Lower lobe of right lung (tissue), 2 donors: ENCODE measurements at places on chromosomes 7 and 10. TPM values are rescaled to one million over a fixed set of nuclear protein-coding genes. Genes with fewer than 3 reads are reported as not detected.

The LAMB4 gene
- total RNA-seq, result not detected

- H3K36me3 ChIP-seq, result no peaks in the 10 kb centered on the region
- H3K4me3 ChIP-seq, result peak overlapping the region; percentile 1
- DNase-seq, result no peak
- peaks cover 62% of the 10 kb centered on the region for H3K4me1 ChIP-seq
- no peaks in the 10 kb centered on the region for H3K27me3 ChIP-seq
- H3K27ac ChIP-seq, result no peak overlapping the region
Observed at GRCh38 chr7:114925434-114925833, 3.5 kb downstream of the MDFIC start.

- DNase-seq, result no peak
- peak overlapping the region; percentile 18 for H3K27ac ChIP-seq
- no peaks in the 10 kb centered on the region for H3K27me3 ChIP-seq
- peaks cover 6% of the 10 kb centered on the region for H3K4me1 ChIP-seq
- no peak overlapping the region for H3K4me3 ChIP-seq
Observed at GRCh38 chr7:55211726-55212125, 153.4 kb upstream of the LANCL2 start.

The CDC14C gene
- not detected for total RNA-seq

The KCNMA1 gene
- 41.3 TPM for total RNA-seq

The HOXA3 gene
- total RNA-seq, result 4.6 TPM

DNA sequence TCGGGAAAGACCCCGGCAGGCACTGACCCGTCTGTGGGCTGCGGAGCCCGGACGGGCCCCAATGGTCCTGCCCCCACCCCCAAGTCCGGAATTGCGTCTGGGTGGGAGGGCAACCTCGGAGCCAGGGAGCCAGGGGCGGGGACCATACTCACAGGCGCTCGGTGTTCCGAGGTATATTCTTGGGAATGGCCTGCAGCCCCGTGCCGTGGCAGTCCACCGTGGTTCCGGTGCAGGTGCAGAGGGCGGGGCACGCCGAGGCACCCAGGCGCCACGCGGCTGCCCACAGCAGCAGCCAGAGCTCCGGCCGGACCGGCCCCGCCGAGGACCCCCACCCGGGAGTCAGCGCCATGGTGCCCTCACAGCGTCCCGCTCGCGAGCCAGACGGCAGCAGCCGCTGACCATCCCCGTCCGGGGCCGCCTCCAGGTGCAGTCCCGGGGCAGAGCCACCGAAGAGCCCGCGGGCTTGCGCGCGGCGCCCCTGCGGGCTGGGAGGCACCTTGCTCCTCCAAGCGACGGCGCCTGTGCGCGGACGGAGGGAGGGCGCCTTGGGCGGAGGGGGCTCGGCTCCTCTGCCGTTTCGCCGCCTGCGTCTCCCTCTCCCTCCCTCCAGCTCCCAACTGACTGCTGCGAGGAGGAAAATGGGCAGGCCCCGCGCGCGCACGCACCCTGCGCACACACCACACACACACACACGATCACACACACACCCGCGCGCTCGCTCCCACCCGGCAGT, at the start of gene SLIT1:
Gene SLIT1 (minus strand): TSS at position 634 of the 733 bp plus-strand sequence. CDS start 285 bp downstream, at position 349.
- no peak within 1 kb of the TSS for H3K4me3 ChIP-seq
- peaks cover 63% of the 10 kb centered on the region for H3K27me3 ChIP-seq
- H3K27ac ChIP-seq, result no peak within 1 kb of the TSS

GRCh38 chr7:33334349-33334748, 205.0 kb downstream of the BBS9 start:
- no peaks in the 10 kb centered on the region for H3K36me3 ChIP-seq
- no peaks in the 10 kb centered on the region for H3K4me1 ChIP-seq
- H3K4me3 ChIP-seq, result no peak overlapping the region
- no peaks in the 10 kb centered on the region for H3K27me3 ChIP-seq

GRCh38 chr7:126445991-126446390, 806.8 kb downstream of the GRM8 start:
- no peaks in the 10 kb centered on the region for H3K36me3 ChIP-seq
- no peak overlapping the region for H3K27ac ChIP-seq
- no peak overlapping the region for H3K4me3 ChIP-seq
- no peaks in the 10 kb centered on the region for H3K4me1 ChIP-seq
- no peak for DNase-seq

DNA sequence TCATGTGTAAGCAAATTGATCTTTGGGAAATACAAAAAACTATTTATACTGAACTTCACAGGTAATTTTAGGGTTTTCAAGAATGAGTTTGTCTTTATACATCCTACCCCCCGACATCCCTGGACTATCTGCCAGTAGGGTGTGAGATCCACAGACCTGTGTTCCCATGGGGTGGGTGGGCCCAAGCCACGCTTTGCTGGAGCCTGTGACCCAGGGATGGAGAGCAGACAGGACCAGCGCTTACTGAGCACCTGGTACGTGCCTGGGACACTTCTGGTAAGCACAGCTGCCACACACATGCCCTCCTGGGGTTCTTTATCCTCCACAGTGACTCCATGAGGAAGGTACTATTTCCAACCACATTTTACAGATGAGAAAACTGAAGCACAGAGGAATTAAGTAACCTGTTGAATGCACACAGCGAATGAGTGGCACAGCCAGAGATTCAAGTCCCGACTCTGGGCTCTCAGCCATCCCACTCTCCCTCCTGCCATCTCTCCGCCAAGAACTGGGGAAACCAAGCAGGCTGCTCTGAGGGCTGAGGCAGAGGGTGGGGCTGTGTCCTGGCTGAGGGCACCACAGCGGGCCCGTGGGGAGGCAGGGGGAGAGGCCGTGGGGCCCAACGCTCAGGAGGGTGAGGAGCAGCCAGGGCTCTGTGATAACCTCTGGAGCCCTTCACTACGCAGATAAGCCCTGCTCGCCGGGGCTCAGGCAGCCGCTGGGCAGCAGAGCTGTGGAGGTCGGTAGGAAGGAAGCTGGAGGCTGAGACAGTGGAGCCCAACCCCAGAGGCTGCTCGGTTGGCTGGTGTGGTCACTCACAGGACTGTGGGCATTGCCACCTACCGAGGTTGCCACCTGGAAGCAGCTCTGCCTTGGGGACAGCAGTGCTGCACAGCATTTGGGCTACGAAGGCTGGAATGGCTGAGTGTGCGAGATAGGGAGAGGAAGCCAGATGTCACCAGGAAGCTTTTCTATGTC, 124.2 kb downstream of the ARHGAP22 start:
- peaks cover 6% of the 10 kb centered on the region for H3K27me3 ChIP-seq
- no peak overlapping the region for H3K4me3 ChIP-seq
- no peaks in the 10 kb centered on the region for H3K36me3 ChIP-seq
- H3K4me1 ChIP-seq, result no peaks in the 10 kb centered on the region
- H3K27ac ChIP-seq, result no peak overlapping the region

DNA sequence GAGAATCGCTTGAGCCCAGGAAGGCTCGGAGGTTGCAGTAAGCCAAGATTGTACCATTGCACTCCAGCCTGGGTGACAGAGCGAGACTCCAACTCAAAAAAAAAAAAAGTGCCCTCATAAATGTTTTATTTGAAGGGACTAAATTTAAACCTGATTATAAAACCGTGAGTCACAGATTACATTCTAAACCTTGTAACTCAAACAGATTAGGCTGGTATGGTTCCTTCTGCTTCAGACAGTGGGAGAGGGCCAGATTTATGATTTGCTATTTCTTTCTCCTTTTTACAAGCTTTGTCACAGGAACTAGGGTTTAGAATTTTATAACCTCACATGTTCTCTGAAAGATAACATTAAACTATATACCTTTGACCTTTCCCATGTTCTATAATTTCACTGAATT, 801.2 kb upstream of the ZWINT start:
- H3K4me3 ChIP-seq, result no peak overlapping the region
- no peaks in the 10 kb centered on the region for H3K36me3 ChIP-seq
- no peak for DNase-seq

DNA sequence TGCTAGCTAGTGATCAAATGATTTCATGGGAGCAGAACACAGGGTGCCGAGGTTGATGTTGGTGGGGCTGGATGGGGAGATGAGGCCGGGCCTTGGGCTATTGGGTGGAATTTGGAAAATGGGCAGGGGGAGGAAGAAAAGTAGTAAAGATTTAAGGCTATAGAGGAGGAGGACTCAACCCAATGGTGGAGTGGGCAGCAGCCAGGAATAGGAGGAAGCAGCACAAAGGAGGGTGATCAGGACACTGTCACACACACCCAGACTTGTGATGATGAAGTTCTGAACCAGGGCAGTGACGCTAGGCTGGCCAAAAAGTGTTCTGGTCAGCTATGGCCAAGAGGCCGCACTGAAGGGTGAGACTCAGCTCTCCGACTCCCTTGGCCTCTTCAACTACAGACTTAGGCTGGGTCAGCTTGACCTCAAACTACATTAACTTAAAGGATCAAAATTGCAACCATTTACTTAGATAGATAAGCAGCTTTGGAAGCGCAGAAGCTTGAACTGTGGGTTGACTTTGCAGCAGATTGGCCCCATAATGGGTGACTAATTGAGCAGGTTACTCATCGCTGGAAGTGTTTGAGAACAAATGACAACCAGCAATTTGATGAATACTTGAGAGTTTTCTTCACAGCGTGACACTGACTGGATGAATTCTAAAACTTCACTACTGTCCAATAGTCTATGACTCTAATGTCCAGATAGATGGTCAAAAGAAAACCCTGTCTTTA, 29.4 kb upstream of the GPR26 start:
- H3K36me3 ChIP-seq, result no peaks in the 10 kb centered on the region
- no peaks in the 10 kb centered on the region for H3K4me1 ChIP-seq
- H3K27me3 ChIP-seq, result peaks cover 15% of the 10 kb centered on the region
- H3K4me3 ChIP-seq, result no peak overlapping the region
- DNase-seq, result no peak
- no peak overlapping the region for H3K27ac ChIP-seq

The CALN1 gene
- total RNA-seq, result not detected

GRCh38 chr10:22550732-22551131, 163.6 kb downstream of the PIP4K2A start:
- DNase-seq, result peak; percentile 57
- no peak overlapping the region for H3K27ac ChIP-seq
- no peaks in the 10 kb centered on the region for H3K27me3 ChIP-seq
- no peaks in the 10 kb centered on the region for H3K4me1 ChIP-seq
- H3K4me3 ChIP-seq, result no peak overlapping the region
- H3K36me3 ChIP-seq, result peaks cover 47% of the 10 kb centered on the region

GRCh38 chr7:69049326-69049725, 548.9 kb upstream of the AUTS2 start:
- H3K4me1 ChIP-seq, result no peaks in the 10 kb centered on the region
- H3K27me3 ChIP-seq, result no peaks in the 10 kb centered on the region
- no peaks in the 10 kb centered on the region for H3K36me3 ChIP-seq
- no peak overlapping the region for H3K4me3 ChIP-seq

DNA sequence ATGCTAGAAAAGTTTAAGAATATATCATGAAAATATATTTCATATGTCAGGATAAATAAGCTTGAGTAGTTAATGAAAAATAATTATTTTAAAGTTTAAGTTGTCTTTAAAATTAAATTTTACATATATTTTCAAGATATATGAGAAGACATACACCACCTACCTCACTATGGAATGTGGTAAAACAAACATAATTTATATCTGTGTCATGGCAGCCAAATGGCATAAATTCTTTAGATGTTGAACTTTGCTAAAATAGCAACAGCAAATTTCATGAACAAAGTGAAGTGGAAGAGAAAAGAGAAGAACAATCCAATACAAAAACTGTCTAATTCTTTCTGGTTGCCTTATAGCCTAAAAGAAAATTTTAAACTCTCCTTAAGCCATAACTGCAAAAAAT, 39.6 kb upstream of the SLC16A12 start:
- H3K27me3 ChIP-seq, result no peaks in the 10 kb centered on the region
- H3K36me3 ChIP-seq, result no peaks in the 10 kb centered on the region
- no peaks in the 10 kb centered on the region for H3K4me1 ChIP-seq
- H3K27ac ChIP-seq, result no peak overlapping the region

The VAX1 gene
- not detected for total RNA-seq

- no peaks in the 10 kb centered on the region for H3K36me3 ChIP-seq
- H3K27me3 ChIP-seq, result no peaks in the 10 kb centered on the region
- no peak overlapping the region for H3K27ac ChIP-seq
- DNase-seq, result no peak
- no peaks in the 10 kb centered on the region for H3K4me1 ChIP-seq
Observed at GRCh38 chr7:135716677-135717238, 11.2 kb downstream of the SLC13A4 start.

DNA sequence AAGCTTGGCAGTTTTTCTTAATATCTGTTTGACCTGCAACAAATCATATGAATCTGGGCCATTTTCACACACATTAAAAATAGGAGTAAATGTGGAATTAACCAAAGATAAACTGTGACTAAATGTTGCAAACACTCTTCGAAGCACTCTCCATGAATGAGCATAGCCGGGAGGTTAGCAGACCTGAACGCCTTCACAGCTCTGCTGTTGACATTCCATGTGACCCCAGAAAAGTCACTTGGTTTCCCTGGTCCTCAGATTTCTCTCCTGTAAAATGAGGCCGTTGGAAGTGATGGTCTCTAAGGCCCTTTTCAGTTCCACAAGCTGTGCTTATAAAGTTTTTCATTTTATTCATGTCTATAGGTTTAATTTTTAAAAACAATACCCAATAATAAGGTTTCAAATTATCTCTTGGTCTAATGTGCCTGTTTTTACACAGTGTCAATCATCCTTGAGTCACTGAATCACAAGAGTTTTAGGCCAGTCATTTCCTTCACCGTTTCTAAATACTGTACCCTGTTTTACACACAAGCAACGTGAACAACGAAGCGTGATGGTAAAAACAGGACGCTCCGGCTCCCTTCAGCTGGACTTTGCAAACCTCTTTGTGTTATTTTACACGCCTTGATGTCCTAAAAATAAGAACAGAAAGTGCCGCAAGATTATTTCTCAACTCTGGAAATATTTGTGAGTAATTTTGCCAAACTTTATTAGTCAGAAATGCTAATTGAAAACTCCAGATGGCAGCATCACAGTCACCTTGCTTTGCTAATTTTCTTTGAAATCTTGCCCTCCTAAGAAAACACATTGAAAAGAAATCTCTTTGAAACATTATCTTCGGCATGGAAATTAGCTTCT, 38.6 kb upstream of the MET start:
- H3K27ac ChIP-seq, result no peak overlapping the region
- no peaks in the 10 kb centered on the region for H3K36me3 ChIP-seq
- DNase-seq, result no peak
- H3K27me3 ChIP-seq, result no peaks in the 10 kb centered on the region

The THSD7A gene
- total RNA-seq, result 7.2 TPM

- no peaks in the 10 kb centered on the region for H3K36me3 ChIP-seq
- no peaks in the 10 kb centered on the region for H3K4me1 ChIP-seq
- H3K27me3 ChIP-seq, result no peaks in the 10 kb centered on the region
- DNase-seq, result no peak
- no peak overlapping the region for H3K27ac ChIP-seq
Observed at GRCh38 chr7:8765374-8765773, 332.0 kb downstream of the NXPH1 start.

The CTAGE15 gene
- total RNA-seq, result 0.95 TPM

GRCh38 chr10:34791947-34792346, 23.1 kb downstream of the PARD3 start:
- no peak overlapping the region for H3K4me3 ChIP-seq
- H3K4me1 ChIP-seq, result peaks cover 12% of the 10 kb centered on the region
- no peaks in the 10 kb centered on the region for H3K36me3 ChIP-seq

The LRIT1 gene
- not detected for total RNA-seq

GRCh38 chr10:116747325-116747724, 5.0 kb upstream of the HSPA12A start:
- H3K27ac ChIP-seq, result no peak overlapping the region
- peaks cover 19% of the 10 kb centered on the region for H3K27me3 ChIP-seq
- peaks cover 9% of the 10 kb centered on the region for H3K4me1 ChIP-seq
- H3K36me3 ChIP-seq, result no peaks in the 10 kb centered on the region
- no peak overlapping the region for H3K4me3 ChIP-seq
